ENCODE measurements at places on chromosomes 3 and 15.

DNA sequence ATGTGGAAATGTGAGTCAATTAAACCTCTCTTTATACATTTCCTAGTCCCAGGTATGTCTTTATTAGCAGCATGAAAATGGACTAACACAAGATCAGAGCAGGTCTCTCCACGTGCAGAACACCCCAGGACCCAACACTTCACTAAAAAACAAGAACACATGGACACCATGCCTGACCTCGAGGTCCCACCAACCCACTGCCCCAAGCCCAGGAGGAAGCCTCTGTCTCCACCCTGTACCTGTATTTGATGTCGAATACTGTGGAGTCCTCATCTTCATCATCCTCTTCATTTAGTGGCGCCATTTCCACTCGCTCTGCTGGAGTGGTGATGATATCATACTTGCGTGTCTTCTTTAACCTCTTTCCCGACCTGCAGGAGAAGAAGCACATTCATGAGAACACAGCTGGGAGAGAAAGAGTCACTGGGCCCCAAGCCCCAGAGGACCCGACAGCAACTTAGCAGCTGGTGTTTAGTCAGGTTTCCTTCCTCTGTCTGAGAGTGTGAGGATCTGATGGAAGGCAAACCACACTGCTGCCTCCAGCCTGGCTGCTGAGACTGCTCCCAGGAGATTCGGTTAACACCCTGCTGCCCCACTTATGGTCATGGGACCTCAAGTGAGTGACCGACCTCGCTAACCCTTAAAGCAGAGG is 25.5 kb downstream of the FAM174B start:
- DNase-seq: no peak

- DNase-seq: no peak
Measured at GRCh38 chr15:67678993-67679392, 136.5 kb downstream of the MAP2K5 start.

DNA sequence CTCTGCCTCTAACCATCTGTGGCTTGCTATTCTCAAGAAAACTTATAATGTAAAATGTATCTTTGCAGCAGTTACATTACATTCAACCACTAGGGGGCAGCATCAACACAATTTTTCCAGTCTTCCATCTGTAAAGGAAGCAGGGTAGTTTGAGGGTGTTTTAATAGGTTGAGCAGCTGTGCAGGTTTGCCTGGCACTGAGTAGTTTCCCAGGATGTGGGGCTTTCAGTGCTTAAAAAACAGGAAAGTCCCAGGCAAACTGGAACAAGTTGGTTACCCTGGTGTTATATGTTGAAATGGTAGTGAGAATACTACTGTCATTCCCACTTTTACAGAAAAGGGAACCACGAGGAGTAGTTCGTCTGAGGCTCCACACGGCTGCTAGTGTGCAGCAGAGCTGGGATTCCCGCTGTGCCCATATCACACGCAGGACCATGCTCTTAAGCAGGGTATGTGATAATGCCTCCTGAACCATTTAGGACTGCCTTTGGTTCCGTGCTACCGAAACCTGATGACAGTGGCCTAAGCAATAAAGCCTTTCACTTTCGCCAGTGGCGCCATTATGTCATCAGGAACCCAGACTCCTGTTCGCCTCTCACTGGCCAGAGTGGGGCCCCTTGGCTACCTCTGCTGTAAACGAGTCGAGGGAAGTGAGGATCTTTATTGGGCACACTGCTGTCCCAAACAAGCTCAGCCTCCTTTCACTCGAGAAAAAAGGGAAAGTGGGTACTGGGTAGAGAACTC is 64.7 kb upstream of the ZBTB38 start:
- DNase-seq: peak; percentile 48

DNA sequence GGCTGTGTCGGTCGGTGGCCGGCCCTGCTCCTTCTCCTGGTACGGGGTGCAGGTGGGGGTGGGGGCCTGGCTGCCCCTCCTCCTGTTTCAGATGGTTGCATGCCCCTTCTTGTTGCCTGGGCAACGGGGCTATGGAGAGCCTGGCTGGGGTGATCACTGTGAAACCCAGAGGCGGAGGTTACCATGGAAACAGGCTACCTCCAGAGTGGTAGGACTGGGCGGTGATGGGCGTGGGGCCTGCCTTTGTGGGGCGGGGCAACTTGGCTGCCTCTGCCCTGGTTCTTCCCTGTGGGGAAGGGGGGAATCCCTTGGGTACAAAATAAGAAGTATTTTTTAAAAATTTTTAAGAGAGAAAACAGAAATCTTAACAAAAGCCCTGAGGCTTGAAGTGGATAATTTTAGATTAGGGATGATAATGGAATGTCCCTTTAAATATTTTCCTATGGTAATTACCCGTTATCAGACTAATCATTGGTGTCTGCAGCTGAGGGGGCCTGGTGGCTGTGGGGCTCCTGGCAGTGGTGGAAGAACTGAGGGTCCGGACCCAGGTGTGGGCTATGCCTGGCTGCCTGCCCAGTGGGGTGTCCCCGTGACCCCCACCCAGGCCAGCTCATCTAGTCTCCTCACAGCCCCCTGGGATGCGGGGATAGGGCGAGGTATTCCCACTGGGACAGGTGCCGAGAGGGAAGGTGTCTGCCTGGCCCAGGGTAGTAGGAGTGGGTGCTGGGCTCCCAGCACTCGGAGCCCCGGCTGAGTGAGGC is 32.5 kb downstream of the PLXNA1 start:
- DNase-seq: no peak

GRCh38 chr15:89165677-89166076 is 55.7 kb downstream of the RLBP1 start:
- no peak for DNase-seq

- DNase-seq: no peak
Measured at GRCh38 chr15:79736435-79737000, 160.3 kb downstream of the MTHFS start.

- DNase-seq: no peak
Measured at GRCh38 chr3:194367992-194368841, 1.3 kb downstream of the LRRC15 start.

DNA sequence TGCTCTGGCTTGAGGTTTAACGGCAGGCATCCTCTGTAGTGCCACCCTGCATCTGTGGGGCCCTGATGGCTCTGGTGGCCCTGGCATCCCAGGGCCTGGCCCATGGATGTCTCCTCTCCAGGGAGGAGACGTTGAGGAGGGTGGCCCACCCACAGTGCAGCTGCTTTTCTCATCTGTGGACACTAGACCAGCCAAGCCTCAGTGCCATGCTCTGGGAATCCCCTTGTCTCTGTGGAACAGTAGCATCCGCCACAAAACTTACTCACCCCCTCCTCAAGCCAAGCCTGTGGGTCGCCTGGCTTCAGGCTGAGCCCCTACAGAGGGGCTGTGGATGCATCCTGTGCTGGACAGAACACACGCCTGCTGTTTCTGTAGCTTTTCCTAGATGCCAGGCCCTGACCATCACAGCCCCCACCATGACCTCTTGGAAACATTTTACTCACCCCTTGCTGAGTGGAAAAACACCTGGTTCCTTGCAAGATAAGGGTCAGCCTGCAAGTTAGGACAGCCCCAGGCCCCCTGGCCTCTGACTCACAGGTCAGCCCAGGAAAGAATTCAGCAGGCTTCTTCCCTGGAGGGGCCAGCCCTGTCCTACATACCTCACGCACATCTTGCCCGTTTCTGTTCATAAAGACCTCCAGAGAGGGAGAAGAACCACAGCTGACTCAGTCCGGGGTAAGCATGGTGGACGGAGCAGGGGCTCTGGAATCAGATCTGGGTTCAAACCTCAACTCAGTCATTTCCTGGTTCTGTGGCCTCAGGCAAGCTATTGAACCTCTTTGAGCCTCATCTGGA is 19.0 kb downstream of the PAK6 start:
- DNase-seq: no peak

DNA sequence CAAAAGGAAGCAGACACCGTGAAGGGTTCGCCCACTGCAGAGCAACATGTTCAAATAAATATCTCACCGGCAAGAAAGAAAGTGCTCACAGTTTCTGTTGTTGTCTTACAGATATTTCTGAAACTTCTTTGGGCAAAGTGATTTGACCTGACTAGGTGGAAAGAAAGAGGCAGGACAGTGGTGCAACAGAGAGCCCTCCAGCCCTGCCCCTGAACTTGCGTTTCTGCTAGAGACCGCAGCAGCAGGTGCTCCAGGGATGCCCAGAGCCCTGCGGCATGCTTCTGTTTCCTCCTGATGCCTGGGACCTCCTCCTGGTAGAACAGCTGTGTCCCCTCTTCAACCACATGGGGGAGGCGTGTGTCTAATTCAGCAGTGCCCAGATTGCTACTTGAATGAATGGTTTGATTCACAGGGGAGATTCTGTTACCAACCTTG is 123.4 kb downstream of the ATP10A start:
- no peak for DNase-seq

DNA sequence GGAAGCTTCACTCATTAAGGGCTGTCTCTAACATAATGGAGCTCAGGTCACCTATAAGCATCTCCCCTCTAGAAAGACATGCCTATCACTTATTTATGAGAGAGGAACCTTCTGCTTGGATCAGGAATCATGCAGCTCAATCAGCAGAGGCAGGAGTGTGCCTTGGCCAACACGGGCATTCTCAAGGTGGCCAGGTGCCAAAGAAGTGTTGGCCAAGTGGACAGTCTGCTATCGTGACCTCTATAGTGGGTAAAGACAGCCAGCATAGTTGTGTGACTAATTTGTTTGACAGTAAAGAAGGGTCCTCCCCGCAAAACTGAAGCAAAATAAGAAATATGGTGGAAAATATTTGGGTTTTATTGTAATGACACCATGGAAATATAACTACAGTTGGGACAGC is 14.7 kb upstream of the AGTR1 start:
- DNase-seq: no peak

DNA sequence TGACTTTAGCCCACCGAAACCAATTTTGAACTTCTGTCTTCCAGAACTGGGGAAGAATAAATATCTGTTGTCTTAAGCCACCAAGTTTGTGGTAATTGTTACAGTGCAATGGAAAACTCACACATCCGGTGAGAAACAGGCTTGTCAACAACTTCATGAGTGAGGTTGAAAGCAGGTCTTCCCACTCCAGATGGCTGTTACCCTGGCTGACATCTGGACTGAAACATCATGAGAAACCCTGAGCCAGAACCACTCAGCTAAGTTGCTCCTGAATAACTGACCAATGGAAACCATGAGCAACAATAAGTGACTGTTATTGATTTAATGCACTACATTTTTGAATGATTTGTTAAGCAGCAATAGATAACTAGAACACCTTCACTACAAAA is 10.3 kb downstream of the ACSBG1 start:
- no peak for DNase-seq

- DNase-seq: no peak
Measured at GRCh38 chr3:149727656-149728055, 24.6 kb downstream of the COMMD2 start.

GRCh38 chr3:43869491-43869890 is 178.8 kb downstream of the ABHD5 start:
- DNase-seq: no peak

DNA sequence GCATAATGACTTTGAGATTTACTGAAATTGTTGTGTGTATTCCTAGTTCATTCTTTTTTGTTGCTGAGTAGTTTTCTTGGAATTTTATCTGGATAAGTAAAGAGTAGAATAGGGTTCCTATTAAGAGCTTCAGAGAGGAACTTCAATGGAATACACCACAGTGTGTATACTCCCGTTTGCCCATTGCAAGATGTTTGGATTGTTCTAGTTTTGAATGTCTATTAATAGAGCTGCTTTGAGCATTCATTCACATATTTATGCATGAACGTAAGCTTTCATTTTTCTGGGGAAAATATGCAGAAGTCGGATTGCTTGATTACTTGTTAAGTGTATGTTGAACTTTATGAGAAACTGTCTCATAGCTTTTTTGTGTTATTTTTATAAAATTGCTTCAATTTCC is 580.5 kb downstream of the OTOL1 start:
- DNase-seq: no peak

GRCh38 chr3:143935678-143936077 is 35.9 kb upstream of the DIPK2A start:
- no peak for DNase-seq

DNA sequence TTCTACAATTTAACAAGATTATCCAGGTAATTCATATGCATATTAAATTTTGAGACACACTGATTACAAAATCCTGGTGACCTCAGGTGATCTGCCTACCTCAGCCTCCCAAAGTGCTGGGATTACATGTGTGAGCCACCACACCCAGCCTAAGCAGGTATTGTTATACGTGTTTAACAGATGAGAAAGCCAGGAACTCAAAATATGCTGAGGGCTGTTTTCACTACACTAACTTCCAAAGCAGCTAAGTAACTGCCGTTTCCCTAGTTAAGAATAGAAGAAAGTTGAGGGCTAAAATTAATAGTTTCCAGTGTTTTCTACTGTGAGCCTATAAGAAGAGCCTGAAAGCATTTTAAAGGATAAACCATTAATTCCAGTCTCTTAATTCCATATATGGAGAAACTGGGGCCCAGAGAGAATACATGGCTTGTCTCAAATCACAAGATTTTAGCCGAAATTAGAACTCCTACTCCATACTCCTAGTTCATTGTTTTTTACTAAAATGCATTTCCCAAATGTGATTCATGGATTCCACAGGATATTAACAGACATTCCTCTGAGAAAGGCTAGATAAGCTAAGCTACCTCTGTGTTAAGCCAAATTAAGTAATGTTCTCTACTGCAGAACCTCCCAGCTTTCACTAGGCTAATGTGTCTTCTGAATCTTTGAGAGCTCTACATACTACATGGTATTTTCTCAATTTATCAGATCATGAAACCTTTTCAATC is 17.0 kb upstream of the AVEN start:
- no peak for DNase-seq

- DNase-seq: no peak
Measured at GRCh38 chr15:79136434-79137046, 46.0 kb upstream of the RASGRF1 start.

DNA sequence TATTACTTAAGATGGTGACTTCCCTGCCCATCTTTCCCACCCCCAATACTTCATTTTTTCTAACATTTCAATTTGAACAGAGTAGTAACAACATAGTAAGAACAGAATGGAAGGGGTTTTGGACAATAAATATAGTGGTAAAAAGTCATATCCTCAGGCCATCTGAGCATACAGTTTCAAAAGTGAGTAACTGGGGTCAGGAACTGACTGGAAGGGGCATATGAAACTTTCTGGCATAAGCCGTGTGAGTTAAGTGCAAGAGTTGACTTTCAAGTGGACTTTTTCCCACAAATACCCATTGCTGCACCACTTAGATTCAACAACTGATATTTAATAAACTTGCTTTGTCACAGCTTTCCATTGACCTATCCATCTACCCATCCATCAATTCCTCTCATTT is 153.5 kb upstream of the IL12A start:
- no peak for DNase-seq

GRCh38 chr3:31673950-31674349 is 141.2 kb downstream of the STT3B start:
- no peak for DNase-seq

DNA sequence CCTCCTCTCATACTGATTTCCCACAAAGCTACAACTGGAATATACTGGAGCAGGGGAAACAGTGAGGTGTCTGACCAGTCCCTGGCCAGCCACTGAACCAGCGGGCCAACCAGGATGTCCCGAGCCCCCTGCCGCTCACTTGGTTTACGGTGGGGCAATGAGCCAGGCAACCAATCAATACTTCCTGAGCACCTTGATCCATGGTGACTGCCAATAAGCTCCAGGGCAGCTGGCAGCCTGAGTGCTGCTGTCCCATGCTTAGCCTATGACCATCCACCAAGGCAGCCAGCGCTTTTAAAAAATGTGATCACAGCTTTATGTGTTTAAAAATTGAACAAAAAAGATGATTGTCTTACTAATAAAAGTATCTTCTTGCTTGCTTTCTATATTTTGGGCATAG is 4.2 kb downstream of the SCN10A start:
- DNase-seq: no peak
